NCI-H1930 (cell line): ENCODE measurements at places on chromosomes 2 and 18.

DNA sequence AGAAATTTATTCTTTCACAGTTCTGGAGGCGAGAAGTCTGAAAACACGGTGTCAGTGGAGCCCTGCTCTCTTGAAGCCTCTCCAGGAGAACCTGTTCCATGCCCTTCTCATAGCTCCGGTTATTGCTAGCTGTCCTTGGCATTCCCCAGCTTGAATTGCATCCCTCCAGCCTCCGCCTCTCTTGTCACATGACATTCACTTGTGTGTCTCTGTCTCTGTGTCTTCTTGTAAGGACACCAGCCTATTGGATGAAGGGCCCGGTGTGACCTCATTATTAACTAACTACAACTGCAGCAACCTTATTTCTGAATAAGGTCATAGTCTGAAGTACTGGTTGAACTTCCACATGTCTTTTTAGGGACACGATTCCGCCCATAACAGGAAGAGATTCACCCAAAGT lies 4.5 kb upstream of the PRSS56 start:
- no peak for DNase-seq

DNA sequence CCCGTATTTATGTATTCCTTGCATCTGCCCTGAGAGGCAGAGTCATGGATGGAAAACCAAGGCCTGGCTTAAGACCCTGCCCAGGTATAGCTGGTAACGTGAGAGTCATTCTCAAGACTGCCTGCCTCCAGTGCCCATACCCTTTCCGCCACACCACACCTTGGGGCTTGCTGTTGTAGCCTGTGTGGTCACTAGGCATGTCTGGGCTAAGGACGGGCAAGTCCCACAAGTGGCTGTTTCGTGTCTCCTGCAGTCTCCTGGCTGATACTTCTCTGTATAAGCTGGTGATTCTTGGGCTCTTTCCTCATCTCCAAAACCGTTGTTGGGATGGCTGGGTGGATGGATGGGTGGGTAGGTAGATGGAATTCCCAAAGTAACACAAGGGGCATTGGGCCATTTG lies 269.8 kb downstream of the KLHL29 start:
- no peak for DNase-seq

GRCh38 chr2:12514631-12515437 lies 201.9 kb upstream of the TRIB2 start:
- no peak for DNase-seq

- no peak for DNase-seq
These were observed 46.1 kb downstream of the SRD5A2 start for GRCh38 chr2:31534636-31535035.

GRCh38 chr2:14635391-14635871 lies 2.9 kb downstream of the LRATD1 start:
- DNase-seq: peak; percentile 48

- no peak for DNase-seq
These were observed 186.0 kb upstream of the RAB6C start for GRCh38 chr2:129793431-129793902.
